Left cardiac atrium (tissue), 4 donors: ENCODE measurements at places on chromosomes 5 and 9. TPM values are rescaled to one million over a fixed set of nuclear protein-coding genes. Genes with fewer than 3 reads are reported as not detected.

The CBY3 gene
- total RNA-seq = not detected

The PCDHGB6 gene
- total RNA-seq = 4.9 TPM

The FAM151B gene
- total RNA-seq = 2.9 TPM

The TAF1L gene
- not detected for total RNA-seq

The WDR31 gene
- 4.9 TPM for total RNA-seq

The FGD3 gene
- total RNA-seq = 2.7 TPM

The TRIM36 gene
- 0.80 TPM for total RNA-seq

The ARSK gene
- 3.9 TPM for total RNA-seq

The LNPEP gene
- total RNA-seq = 54.3 TPM

The TUSC1 gene
- 14.8 TPM for total RNA-seq

The MYO10 gene
- total RNA-seq = 3.8 TPM

The ADGRV1 gene
- 0.60 TPM for total RNA-seq

The UBQLN1 gene
- total RNA-seq = 73.3 TPM

The TXNDC8 gene
- not detected for total RNA-seq

The EXOSC2 gene
- 15.4 TPM for total RNA-seq

The MCTP1 gene
- total RNA-seq = 16.1 TPM

The GPR150 gene
- total RNA-seq = not detected

The HAPLN1 gene
- total RNA-seq = 0.73 TPM

The ACOT12 gene
- not detected for total RNA-seq

The CCL27 gene
- total RNA-seq = not detected

The TEX48 gene
- not detected for total RNA-seq

The INSYN2B gene
- total RNA-seq = 0.29 TPM

The TMEM232 gene
- total RNA-seq = 1.7 TPM

The CEP78 gene
- 5.8 TPM for total RNA-seq

The PCDHA9 gene
- total RNA-seq = 0.05 TPM

The DEPDC1B gene
- not detected for total RNA-seq

The LEAP2 gene
- total RNA-seq = 1.1 TPM

The AKNA gene
- total RNA-seq = 13.0 TPM
